Mesothelial cell of epicardium (in vitro differentiated cells): ENCODE measurements at places on chromosomes 12 and 14. TPM values are rescaled to one million over a fixed set of nuclear protein-coding genes. Genes with fewer than 3 reads are reported as not detected.
A peak's percentile ranks its signal among the peaks of the same experiment; 100 is the strongest.

DNA sequence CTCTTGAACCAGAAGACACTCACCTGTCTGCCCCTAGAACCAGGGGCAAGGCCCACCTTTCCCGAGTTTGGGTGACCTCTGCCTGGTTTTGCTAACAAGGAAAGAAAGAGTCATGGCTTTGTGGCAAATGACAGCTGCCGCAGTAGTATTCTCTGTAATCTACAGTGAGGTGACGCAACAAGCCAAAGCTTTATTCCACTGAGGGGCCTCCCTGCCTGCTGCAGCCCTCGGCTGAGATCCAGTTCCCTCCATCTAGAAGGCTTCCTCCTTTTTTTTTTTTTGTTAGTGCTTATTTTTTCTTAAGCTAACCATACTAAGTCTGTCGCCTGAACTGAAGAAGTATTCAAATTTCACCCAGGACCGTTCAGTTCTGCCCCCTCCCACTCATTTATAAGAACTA, 142.3 kb upstream of the TMCC3 start:
- DNase-seq: no peak

GRCh38 chr12:66573605-66574004, 105.3 kb downstream of the GRIP1 start:
- DNase-seq: no peak

ATL1 gene
- total RNA-seq: 1.5 to 2.9 TPM (median 1.8 TPM) in 3 replicates

DNA sequence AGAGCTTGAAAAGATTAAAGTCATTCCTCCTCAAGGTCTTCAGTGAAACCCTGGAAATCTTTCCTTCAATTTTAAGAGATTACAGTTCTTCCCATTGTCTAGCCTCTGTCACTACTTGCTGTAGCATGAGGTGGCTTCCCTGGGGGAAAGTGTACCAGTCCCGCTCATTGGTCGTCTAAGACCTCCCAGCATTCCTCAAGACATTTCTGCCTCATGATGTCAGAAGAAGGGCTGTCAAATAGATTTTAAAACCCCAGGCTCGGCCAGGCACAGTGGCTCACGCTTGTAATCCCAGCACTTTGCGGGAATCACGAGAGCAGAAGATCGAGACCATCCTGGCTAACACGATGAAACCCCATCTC, 46.7 kb downstream of the SMUG1 start:
- DNase-seq: no peak

NKX2-1 gene
- not detected in 3 replicates for total RNA-seq

- no peak for DNase-seq
Measured at GRCh38 chr14:93493054-93493453, 62.3 kb downstream of the UNC79 start.

SLC25A47 gene
- total RNA-seq: 0.14 TPM in 1 of 3 replicates, not detected in the others

DNA sequence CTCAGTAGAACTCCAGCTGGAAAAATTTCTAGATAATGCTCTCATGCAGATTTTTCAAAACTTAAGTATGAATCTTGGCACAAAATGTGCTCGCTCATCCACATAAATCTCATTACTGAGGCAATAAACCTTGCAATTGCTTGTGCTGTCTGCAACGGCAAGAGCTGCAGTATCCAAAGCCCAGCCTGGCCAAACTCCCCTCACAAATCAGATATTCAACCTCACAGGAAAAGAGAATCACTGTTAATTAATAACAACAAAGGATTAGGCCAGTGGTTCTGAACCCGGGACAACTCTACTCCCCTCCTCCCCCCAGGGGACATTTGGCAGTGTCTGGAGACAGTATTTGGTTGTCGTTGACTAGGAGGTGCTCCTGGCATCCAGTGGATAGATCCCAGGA, 19.2 kb upstream of the CORO1C start:
- DNase-seq: no peak

OR6C74 gene
- total RNA-seq: not detected in 3 replicates

GRCh38 chr12:88142610-88142991, 494 bp downstream of the TMTC3 start:
- peak; percentile 15 for DNase-seq

- DNase-seq: no peak
Measured at GRCh38 chr12:106584104-106585064, 1.6 kb downstream of the RFX4 start.

- no peak for DNase-seq
Measured at GRCh38 chr14:68306265-68306933, 486.5 kb downstream of the ZFP36L1 start.

GRCh38 chr14:103973354-103973753, 31.0 kb upstream of the RD3L start:
- DNase-seq: no peak

DNA sequence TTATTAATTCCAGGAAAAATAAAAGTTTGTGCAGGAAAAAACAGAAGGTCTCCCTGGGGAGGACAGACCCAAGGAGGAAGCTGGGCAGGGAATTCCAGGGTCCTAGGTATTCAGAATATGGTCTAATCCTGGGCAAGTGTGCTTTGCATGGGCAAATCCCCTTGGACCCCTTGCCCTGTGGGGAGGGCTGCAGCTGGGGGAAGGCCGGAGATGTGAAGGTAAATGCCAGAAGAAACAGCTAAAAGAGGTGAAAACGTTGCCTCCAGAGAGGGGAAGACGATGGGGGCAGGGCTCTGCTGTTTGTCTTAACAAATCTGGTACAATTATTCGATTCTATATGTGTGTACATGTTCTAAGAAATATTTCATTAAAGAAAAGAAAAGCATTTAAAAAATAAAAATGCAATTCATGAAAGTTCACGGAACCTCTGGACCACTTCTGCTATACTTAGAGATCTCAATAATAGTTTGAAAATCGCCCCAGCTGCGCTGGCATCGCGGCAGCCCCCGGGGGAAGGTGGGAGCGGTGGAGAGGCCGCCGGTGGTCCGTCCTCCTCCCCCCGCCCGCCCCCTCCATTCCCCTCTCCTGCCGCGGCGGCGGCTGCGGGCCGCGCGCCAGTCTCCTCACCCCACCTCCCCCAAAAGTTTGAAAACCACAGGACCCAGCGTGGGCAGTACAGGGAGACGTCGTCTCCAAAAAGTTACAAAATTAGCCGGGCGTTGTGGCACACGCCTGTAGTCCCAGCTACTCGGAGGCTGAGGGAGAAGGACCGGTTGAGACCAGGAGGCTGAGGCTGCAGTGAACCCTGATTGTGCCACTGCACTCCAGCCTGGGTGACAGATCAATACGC, 1.5 kb upstream of the PRPF40B start:
- DNase-seq: no peak

DNA sequence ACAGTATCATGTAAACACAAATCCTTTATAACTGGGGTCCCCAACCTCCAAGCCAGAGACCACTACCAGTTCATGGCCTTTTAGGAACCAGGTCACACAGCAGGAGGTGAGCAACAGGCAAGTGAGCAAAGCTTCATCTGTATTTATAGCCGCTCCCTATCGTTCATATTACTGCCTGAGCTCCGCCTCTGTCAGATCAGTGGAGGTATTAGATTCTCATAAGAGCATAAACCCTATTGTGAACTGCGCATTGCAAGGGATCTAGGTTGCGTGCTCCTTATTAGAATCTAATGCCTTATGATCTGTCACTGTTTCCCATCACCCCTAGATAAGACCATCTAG, 49.9 kb downstream of the LRP6 start:
- no peak for DNase-seq

SMIM41 gene
- total RNA-seq: 0.16 TPM in 1 of 3 replicates, not detected in the others

CPM gene
- total RNA-seq: 1.1 to 2.2 TPM (median 2.2 TPM) in 3 replicates

GRCh38 chr12:104463368-104463767, 6.6 kb downstream of the CHST11 start:
- DNase-seq: no peak

DNA sequence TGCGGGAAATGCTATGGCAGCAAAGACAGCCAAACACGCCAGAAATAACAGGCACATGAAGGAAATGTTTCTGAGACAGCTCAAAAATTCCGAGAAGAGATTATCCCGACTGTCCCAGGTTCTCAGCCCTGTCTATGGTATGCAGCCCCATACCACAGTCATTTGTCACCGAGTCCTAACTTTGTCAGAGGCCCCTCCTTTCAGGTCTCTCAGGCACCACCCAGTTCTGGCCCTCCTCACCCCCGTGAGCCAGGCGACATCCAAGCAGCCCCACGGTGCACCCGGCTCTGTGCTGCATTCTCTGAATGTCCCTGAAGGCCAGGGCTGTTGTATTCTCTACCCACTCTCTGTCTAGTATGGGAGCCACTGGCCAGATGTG, 24.0 kb downstream of the SSH1 start:
- no peak for DNase-seq

DNA sequence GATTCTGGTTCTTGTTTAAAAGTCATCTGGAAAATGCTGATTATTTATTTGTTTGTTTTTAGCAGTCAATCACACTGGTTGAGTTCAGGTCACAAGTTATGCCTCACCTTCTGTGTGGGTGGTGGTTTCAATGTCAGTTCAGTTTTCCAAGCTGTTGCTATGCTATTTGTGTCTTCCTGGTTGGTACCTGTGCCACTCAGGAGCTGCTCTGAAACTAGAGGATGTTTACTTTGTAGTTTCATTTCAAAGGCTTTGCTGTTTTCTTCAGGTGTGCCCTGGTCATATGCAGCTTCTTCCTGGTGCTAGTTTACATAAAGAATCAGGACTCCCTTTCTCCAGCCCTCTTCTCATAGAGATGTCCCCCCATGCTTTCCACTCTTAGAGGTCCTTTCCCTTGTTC, 75.7 kb upstream of the PPP4R3A start:
- no peak for DNase-seq

PPP4R4 gene
- 0.29 to 0.64 TPM (median 0.54 TPM) in 3 replicates for total RNA-seq

GRCh38 chr14:103733651-103734050, 18.0 kb downstream of the ZFYVE21 start:
- no peak for DNase-seq

DNA sequence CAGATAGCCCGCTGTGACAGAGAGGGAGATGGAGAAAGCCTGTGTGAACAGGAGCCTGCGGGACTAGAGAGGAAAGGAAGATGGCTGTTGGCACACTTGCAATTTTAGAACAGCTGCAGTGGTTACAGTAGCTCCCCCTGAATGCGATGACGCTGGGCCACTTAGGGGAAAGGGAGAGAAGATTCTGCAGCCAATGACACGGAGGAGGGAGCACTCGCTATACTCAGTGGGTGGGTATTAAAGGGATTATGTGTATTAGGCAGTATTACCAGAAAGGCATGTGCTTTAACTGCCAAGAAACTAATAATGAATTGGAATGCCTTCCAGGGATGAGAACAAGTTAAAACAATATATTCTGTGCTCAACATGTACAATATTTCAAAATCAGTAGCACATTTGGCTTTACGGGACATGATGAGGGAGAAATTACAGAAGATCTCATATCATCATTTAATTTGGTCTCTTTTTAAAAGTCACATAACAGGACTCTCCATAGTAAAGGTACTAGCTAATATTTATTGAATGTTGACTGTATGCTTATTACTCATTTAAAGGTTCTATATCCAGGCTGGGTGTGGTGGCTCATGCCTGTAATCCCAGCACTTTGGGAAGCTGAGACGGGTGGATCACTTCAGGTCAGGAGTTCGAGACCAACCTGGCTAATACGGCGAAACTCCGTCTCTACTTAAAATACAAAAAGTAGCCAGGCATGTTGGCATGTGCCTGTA, 35.9 kb upstream of the FOS start:
- DNase-seq: no peak

DNA sequence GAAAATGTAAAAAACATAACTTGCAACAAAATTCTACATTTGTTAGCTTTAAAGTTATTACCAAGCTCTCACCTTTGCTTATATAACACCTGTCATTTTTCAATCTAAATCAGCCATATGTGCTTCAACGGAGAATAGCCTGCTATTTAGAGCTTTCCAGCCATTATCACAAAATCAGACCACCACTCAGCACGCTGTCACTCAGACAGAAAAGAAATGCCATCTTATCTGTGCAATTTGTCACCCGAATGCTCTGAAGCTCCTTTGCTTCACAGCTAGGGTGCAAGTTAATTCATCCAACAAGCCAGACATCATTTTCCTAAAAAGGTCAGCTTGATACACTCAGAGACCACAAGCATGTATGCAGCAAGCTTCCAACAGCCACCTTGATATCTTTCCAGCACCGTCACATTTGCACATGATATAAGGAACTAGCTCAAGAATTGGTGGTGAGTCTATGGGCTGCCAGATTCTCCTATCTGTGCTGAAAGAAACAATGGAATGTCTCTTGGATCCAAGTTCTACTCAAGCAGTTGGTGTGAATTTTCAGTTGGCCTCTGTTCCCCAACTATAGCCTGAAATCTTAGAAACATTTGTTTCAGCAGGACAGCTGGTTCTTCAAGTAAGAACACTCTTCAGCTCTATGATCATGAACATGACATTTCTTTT, 20.0 kb upstream of the IFNG-AS1 start:
- no peak for DNase-seq

DNA sequence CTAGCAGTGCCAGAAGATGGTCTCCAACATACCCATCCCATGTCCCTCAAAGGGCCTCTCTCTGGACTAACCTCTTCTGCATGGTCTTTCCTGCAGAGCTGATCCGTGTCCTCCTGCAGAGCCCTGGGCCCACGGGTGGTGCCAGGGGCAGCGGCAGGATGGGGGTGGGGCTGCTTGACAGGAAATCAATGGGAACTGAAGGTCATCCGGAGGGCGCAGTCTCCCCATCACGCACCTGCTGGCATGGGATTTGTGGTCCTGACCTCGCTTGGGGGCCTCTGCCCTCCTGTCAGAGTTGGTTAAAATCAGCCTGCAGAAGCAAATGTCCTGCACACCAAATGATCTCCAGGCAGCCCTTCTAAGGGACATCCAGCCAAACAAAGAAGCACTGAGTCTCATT, 110.2 kb downstream of the DPF3 start:
- DNase-seq: no peak

GRCh38 chr12:132015686-132016430, 66.1 kb downstream of the EP400 start:
- no peak for DNase-seq

DNA sequence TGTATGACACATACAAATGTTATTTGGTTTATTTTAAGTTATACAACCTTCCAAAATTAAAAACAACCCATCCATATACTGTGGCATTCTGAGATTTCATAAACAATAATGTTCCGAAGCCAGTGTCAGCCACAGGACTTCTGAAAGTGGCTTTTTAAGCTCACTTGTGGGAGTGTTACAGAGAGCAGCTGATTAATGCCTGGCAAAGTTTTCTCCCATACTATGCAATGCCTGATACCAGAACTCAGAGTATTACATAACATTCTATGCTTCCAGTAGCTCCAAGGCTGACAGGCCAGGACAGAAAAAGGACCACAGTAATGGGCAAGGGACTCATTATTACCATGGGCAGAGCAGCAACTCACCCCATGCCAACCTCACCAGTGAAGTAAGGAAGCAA, 29.3 kb downstream of the NELL2 start:
- DNase-seq: no peak

GRCh38 chr14:34810028-34810427, 65.1 kb downstream of the BAZ1A start:
- no peak for DNase-seq

GRCh38 chr12:108117163-108117849, 11.8 kb upstream of the WSCD2 start:
- DNase-seq: no peak

GRCh38 chr12:133180669-133181068, 626 bp upstream of the ZNF268 start:
- no peak for DNase-seq
